Mesenteric fat pad (tissue), 1 donor: ENCODE measurements at places on chromosomes 16 and 17. TPM values are rescaled to one million over a fixed set of nuclear protein-coding genes. Genes with fewer than 3 reads are reported as not detected.

DNA sequence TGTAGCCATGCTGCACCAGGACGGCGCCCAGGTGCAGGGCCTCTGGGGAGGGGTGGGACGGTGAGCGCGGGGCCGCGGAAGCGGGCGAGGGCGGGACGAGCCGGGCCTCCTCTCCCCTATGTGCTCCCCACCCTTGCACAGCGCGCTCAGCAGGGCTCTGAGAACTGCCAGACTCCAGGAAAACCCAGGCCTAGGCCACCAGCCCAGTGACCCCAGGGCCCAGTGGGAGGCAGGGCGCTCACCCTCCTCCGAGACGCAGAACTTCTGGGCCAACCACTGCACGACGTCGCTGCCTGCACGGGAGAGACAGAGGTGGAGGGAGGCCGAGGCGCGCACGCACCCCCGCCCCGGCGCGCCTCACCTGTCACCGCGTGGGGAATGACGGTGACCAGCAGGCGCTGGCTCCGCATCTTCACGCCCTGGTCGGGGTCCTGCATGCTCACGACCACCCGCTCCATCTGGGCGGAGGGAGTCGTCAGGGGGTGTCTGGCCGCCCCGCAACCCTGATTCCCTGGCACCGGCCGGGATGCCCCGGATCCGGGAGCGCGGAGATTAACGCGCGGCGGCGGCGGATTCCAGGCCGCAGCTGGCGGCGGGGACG lies 603 bp downstream of the RGS11 start:
- DNase-seq = no peak

GRCh38 chr17:21397341-21398190 lies 21.4 kb downstream of the KCNJ12 start:
- no peak for DNase-seq

- DNase-seq = no peak
These were observed 70.5 kb upstream of the CIBAR2 start for GRCh38 chr16:85182774-85183173.

- DNase-seq = no peak
These were observed 935 bp downstream of the USP32 start for GRCh38 chr17:60390925-60391470.

DNA sequence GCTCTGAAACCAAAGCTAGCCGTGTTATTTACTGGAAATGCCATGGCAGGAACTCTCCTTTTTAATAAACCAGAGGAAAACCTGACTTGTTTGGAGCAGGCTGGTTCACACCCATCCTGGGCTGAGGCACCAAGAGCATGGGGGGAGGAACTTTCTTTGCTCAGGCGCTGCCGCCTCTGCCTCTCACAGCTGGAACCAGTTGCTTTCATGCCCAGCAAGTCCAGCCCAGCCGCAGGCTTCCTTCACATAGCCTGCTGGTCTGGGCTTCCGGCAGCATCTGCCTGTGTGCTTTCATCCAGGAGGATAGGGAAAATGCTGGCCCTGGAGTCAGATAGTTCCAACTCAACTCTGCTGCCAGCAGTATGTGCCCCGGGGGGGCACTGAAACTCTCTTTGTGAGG lies 88.1 kb upstream of the ASIC2 start:
- DNase-seq = no peak

- no peak for DNase-seq
These were observed 4.3 kb downstream of the CETP start for GRCh38 chr16:56966093-56966475.

DNA sequence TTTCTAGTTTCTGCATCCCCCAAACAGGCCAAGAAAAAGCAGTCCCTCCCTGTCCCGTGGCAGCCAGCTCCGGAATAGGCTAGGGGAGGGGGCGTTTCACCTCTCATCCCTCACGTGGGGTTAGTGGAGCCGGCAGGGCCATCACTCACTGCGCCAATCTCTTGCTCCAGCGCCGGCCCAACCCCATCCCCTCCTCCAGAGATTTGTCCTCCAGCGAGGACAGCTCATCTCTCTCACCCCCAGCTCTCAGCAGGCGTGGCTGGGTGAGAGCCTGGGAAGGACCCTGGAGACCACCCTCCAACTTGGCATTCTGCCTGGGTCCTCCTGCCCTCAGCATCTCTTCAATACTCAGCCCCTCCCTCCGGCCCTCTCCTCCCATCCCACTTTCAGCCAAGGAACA lies 74.1 kb downstream of the TMEM132E start:
- no peak for DNase-seq

DNA sequence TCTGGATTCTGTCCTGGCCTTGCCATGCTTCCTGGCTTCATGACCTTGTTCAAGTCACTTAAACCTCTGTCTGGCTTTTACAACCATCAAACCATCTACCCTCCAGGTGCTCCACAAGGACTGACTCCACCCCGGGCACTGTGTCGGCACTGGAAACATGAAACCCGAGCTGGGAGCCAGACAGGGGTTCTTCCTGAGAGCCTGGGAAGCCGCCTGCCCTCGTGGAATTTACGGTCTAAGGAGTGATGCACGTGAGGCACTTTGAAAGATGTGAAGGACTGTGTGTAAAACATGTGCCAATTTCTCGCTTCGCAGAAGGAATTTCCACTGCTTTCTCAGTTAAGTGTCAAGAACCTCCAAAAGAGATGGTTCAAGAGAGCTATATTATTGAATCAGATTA lies 11.6 kb downstream of the CDK5R1 start:
- DNase-seq = no peak

GRCh38 chr17:11109106-11109505 lies 131.9 kb upstream of the SHISA6 start:
- DNase-seq = no peak

- DNase-seq = no peak
These were observed 53.1 kb upstream of the TANGO6 start for GRCh38 chr16:68790130-68790761.

GRCh38 chr16:8798535-8799157 lies 1.0 kb downstream of the PMM2 start:
- DNase-seq = no peak

GRCh38 chr17:66343531-66344078 lies 41.2 kb downstream of the PRKCA start:
- no peak for DNase-seq

The SLC16A6 gene
- 8.4 TPM for total RNA-seq

The CRHR1 gene
- not detected for total RNA-seq

The HS3ST4 gene
- not detected for total RNA-seq

The LDHD gene
- total RNA-seq = 10.2 TPM

The HIGD1B gene
- 1.3 TPM for total RNA-seq

The TMEM238L gene
- total RNA-seq = not detected

The AMZ2 gene
- total RNA-seq = 49.7 TPM

The KRTAP4-6 gene
- total RNA-seq = not detected

The VTN gene
- total RNA-seq = 2.1 TPM
